SJSA1 (cell line): ENCODE measurements at places on chromosomes 1 and 21.

DNA sequence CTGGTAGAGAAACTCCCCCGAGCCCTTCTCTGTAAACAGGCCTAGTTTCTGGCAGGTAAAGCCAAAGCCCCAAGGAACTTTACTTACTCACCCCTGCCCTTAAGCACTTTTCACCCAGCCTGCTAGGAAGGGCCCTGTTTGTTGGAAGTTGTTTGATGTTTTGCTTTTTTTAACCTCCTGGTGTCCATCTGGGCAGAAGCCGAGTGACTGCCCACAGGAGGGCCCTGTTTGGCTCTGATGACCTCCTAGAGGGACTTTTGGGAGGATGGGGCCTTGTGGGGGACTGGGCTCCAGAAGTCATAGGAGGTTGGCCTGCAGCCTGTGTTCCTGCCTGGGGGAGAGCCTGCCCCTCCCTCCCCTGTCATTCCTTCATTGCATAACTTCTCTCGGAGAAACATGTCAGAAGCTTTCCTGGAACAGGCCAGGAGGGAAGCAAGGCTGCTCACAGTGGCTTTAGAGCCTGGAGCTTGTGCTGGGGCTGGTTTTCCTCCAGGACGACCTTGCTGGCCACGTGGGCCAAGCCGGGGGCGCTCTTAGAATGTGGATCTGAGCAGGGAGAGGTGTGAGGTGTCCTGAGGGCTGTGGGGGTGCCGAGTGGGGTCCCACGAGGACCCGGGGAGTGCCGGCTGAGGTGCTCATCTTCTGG lies 33.9 kb downstream of the COQ8A start:
- no peak for DNase-seq

DNA sequence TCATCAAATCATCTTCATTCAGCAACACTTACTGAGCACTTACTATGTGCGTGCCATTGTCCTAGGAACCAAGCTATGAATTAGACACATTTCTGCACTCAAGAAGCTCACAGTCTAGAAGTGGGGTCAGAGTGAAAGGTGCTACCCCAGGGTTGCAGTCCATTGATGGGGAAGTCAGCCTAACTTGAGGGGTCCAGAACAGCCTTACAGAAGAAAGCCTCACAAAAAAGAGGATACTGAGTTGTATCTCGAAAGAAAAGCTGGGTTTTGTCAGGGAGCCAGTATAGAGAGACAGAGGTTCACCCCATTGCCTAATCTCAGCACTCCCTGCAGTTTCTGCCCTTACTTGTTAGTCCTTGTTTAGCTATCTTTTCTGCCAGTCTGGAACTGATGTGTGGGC lies 153.1 kb upstream of the JUN start:
- no peak for DNase-seq

- no peak for DNase-seq
Observed at GRCh38 chr1:214362188-214362882, 81.4 kb downstream of the SMYD2 start.

DNA sequence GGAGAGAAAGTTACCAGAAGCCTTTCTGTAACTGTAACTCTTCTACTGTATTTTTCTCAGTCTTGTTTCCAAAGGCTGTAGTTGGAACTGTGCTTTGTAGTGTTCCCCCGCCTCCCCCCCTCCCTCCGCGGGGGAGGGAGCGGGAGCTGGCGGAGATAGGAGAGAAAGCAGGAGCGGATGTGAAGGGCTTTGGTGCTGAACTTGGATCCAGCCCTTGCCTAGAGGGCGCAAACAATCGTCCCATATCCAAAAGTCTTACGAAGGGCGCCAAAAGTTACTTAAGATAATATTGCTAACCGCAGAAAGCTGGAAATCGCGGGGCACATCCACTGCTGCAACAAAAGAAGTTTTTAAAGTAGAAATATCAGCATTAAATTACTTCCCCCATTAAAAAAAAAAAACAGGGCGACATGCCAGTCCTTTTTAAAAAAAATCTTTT lies 2.4 kb upstream of the NFIA start:
- peak; percentile 66 for DNase-seq

DNA sequence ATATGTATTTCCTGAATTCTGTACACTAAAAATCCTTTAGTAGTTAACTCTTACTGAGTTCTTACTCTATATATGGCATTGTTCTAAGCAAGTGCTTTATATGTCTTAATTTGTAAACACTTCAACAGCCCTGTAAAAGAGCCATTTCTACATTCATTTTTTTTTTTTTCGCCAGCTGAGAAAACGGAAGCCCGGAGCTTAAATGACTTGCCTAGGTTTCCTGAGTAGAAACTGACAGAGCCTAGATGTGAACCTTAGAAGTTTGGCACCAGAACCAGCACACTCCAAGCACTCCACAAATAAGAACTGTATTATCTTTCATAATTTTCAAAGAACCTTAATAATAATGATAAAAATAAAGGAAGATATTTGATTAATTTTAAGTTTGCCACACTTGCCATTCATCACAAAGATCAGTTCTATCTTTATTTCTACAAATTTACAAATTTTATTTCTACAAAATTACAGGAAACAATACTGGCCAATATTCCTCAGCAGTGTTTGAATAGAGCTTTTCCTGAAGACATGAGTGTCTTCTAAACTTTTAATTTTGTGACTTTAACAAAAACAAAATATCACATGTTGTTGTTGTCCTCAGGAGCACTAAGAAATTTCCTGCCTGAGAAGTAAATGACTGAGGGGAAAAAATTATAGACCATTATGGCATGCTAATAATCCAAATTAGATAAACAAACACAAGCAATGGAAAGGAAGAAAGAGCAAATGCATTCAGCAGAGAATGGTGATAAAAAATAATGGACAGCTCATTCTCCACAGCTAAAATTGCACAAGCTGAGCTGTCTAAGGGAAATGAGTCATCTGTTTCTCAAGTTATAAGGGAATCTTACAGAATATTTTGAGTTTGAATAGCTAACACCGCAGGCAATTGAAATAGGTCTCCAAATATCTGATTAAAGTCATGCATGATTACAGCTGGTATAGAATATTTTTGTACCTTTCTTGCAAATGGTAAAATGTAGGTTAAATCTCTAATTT lies 71.2 kb downstream of the DPYD start:
- DNase-seq = peak; percentile 78

- no peak for DNase-seq
Observed at GRCh38 chr1:111503585-111504060, at the start of the genes ADORA3 and TMIGD3. ADORA3 (minus strand) TSS chr1:111503633; CDS start chr1:111503354, 279 bp downstream. TMIGD3 (minus strand) TSS chr1:111503633; CDS start chr1:111503354, 279 bp downstream.

- no peak for DNase-seq
Observed at GRCh38 chr1:238281418-238281817, 390.7 kb upstream of the ZP4 start.

GRCh38 chr1:11918799-11919519 lies 7.3 kb downstream of the KIAA2013 start:
- peak; percentile 20 for DNase-seq

DNA sequence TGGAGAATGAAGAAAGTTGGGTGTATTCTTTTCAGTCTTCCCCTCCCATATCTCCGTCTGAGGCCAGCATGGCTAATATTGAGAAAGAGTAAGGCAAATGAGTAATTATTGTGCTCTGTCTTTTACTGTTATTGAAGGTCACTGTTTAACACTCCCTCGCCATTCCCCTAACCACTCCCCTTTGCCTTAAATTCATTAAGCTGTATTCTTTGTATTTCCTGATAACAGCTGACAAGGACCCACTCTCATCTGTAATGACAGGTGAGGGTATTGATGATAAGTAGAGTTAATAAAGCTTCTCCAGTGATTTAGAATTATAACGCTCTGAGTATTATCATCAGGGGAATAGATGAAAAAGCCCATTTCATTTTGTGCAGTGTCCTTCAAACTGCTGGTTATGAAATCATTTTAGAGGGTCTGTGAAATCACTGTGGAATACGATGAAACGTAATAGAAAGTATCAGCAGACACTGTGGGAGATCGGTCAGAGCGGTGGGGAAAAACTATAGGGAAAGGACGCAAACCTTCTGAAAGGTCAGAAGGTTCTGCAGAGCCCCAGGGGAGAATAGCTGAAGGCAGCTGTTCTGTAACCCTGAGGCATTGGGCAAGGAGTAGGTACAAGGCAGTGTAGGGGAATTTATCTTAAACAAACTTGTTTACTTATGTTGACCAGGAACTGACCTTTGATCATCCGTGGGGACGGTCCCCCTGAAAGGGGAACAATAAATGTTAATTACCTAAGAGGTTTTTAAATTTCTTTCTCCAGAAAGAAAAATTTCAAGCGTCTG lies 46.3 kb upstream of the CACYBP start:
- no peak for DNase-seq

DNA sequence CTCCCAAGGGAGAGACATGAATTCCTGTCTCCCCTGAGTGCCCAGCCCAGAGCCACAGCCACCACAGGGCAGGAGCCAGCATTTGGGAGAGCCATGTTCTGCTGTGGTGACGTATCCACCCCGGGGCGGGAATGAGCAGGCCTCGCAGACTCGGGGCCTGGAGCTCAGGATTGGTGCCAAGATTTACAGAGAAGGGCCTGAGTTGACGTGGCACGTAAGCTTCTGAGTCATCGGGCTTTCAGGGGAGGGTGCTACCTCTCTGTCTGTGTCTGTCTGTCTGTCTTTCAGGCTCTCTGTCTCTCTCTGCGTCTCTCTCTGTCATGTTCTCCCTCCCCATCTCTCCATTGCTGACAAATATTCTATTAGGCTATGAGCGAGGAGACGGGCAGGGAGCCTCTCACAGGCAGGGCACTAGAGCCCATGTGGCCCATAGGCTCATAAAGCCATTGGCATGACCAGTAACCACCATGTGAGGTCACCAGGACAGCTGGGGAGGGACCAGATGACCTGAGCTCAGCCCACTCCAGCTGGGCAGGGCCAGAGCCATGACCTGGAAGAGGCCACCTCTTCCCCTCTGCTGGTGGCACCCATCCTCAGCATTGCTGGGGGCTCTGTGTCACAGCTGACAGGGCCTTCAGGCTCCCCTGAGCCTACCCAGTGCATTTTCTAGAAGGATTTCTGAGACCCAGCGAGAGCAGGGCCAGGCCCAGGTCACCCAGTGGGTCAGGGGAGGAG lies 300.0 kb upstream of the VAMP3 start:
- peak; percentile 97 for DNase-seq

- no peak for DNase-seq
Observed at GRCh38 chr1:184626076-184627006, 128.3 kb downstream of the EDEM3 start.

GRCh38 chr1:193418745-193419058 lies 232.3 kb upstream of the B3GALT2 start:
- no peak for DNase-seq
